KBM-7 (cell line): ENCODE measurements at places on chromosomes 2 and 18.
A peak's percentile ranks its signal among the peaks of the same experiment; 100 is the strongest.

DNA sequence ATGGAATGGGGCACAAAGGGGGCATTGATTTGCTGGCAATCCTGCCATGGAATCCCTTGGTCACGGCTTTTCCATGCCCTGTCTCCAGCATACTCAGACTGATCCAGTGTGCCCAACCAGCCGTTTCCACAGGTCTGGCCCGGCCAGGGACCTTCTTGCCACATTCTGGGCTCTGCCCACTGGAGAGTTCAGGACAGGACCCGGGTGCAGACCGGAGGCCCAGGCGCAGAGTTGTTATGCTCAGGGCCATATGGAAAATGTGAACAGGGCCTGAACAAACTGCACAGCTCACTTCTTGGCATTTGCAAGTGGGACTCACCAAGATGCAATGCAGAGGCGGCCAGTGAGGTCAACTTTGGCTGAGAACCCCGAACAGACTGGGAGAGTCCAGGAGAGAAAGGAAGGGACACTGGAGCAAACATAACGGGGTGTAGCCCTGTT, 15.6 kb upstream of the ASAP2 start:
- DNase-seq, result no peak

GRCh38 chr18:21457179-21457535, 143.3 kb downstream of the ESCO1 start:
- DNase-seq, result no peak

GRCh38 chr2:187050409-187050998, 201.5 kb upstream of the ZSWIM2 start:
- peak; percentile 39 for DNase-seq

DNA sequence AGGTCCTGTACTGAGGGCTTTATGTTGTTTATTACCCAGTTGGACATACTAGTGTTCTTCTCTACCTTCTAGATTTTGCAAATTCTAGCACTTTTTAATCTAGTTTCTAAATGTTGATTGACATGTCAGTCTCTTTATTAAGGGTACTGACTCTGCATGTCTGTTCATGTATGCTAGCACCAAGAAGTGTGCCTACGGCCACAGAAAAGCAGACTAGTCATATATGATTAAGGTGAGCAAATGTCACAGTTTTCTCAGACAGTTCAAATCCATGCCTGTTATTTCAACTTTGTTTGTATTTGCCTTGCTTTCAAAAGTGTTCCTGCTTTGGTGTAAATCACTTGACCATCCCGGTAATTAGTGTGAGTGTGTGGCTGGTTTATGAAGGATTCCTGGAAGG, 145.0 kb upstream of the DSEL start:
- DNase-seq, result no peak

GRCh38 chr2:235555371-235555770, 61.5 kb downstream of the AGAP1 start:
- peak; percentile 86 for DNase-seq

GRCh38 chr2:167987558-167987957, 259.8 kb downstream of the STK39 start:
- no peak for DNase-seq

DNA sequence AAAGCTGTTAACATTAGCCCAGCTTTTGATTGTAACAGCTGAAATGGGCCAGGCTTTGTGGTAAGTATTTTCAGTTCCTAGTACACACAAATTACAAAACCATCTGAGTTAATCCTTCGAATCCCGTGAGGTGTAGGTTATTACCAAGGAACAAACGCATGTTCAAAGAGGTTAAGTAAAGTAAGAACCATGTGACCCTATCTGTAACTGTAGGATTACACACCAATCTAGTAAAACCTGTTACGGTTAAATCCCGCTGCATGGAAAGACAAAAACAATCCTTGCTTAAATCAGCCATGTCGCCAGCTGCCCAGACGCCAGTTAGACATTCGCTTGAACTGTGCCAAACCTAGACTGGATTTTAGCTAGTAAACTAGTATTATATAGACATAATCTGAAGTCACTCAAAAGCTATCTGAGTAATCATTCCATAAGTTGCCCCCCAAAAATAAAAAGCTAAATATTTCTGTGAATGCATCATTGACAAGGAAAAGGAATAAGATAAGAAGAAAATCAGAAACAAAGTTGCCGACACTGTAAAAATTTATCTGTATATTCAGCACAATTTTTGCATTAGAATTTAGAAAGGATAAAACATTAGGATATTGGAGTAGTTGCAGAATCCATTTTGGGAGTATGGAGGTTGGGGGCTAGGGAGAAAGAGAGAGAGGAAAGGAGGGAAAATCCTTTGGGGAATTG, 638.0 kb downstream of the CNTNAP5 start:
- DNase-seq, result no peak

- no peak for DNase-seq
Measured at GRCh38 chr2:108403494-108403893, 25.7 kb downstream of the SULT1C4 start.

DNA sequence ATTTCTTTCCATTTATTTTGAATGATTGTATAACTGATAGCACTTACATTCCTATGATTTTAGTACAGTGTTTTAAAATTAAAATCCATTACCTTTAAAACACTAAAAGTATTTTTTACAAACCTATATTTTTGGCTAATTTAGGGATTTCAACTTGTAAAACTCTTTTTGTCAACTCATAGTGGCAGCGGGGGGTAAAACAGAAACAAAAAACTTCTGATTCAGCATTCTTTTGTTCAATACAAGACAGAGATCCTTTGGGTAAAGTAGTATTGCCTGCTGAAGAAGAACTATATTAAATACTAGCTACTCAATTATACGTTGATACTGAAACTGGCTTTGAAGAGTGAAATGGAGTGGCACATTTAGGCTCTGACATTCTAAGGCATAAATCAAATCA, 437.4 kb upstream of the CDH19 start:
- DNase-seq, result no peak

- DNase-seq, result peak; percentile 56
Measured at GRCh38 chr2:29115797-29116781, 874 bp downstream of the CLIP4 start.

DNA sequence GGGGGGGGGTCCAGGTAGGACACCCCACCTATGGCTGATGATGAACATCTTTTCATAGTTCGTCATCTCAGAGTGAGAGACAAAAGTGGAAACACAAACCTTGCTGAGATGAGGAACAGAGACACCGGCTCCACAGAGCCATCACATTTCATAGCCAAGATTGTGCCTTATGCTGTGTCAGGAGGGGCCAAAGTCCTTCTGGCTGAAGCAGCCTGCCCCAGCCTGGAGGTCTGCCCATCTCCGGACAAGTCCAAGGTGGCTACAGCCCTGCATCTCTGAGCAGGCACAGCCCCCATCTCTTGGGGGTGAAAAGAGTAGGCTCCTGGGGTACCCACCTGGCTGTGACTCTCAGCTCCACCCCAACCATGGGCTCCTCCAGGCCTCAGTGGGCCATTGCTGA, 70.3 kb downstream of the ZBTB7C start:
- no peak for DNase-seq

GRCh38 chr2:218781691-218782527, at the start of gene CYP27A1:
Gene CYP27A1, plus strand, starts transcription at chr2:218782147. Its CDS starts 36 bp downstream, at chr2:218782183.
- no peak for DNase-seq

- peak; percentile 73 for DNase-seq
Measured at GRCh38 chr2:237700512-237701032, 73.2 kb downstream of the LRRFIP1 start.

DNA sequence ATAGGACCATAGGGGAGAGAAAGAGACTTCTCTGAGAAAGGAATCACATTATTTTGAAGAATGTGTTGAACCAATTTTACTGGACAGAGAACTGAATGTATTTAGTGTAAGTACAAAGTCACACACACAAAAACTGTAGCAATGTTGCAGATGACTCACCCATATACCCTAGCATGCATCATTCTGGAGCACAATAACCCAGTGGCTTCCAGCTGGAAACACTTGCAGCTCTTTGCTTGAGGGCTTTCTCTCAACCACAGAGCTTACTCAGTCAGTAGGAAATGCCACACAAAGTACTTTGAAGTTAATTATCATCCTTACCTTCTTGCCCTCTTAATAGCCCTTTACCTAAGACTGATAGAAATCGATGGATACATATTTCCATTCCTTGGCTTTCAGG, 760.0 kb upstream of the FSHR start:
- no peak for DNase-seq
